ENCODE measurements at places on chromosomes 16 and 17. TPM values are rescaled to one million over a fixed set of nuclear protein-coding genes. Genes with fewer than 3 reads are reported as not detected.

The RNU2-1 gene
- total RNA-seq = 2,621 TPM

- DNase-seq = no peak
Measured at GRCh38 chr16:64304396-64304795, 817.5 kb downstream of the CDH11 start.

DNA sequence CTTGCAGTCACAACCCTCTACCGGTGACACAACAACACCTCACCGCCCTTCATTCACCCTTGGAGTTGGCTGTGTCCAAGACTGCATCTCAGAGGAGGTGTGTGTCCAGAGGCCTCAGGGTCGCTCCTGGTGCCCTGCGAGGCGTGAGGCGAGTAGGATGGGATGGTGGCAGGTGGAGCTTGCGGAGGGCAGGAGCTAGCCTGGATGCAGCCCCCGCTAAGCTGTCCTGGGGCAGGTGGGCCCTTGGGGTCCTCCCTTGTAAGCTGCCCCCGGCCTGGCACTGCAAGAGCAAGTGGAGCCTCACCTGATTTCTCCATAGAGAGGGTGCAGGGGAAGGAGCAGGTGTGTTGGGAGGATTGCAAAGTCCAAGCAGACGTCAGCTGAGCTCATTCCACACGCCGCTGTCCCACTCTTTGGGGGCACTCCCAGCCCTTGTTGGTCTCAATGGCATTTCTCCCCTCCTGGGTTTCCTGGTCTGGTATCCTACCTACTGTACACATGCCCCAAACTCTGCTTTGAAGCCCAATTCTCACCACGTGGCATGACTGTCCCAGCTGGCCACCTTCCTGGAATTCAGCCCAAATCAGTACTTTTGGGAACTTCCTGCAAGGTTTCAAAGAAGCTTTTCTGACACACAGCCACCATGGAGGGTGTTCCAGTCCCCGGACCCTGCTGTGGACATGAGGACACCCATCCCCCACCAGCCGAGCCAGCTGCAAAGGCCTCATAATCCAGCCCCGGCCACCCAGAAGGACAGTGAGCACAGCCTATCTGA, 18.1 kb upstream of the ICAM2 start:
- no peak for DNase-seq

DNA sequence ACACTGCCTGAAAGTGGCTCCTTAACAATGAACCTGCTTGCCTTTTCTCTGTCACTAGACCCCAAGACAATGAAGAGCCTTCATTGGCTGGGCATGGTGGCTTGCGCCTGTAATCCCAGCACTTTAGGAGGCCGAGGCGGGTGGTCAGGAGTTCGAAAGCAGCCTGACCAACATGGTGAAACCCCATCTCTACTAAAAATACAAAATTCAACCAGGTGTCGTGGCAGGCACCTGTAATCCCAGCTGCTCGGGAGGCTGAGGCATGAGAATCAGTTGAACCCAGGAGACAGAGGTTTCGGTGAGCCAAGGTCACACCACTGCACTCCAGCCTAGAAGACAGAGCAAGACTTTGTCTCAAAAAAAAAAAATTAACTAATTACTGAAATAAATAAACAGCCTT, 45.3 kb upstream of the SEC14L1 start:
- no peak for DNase-seq

DNA sequence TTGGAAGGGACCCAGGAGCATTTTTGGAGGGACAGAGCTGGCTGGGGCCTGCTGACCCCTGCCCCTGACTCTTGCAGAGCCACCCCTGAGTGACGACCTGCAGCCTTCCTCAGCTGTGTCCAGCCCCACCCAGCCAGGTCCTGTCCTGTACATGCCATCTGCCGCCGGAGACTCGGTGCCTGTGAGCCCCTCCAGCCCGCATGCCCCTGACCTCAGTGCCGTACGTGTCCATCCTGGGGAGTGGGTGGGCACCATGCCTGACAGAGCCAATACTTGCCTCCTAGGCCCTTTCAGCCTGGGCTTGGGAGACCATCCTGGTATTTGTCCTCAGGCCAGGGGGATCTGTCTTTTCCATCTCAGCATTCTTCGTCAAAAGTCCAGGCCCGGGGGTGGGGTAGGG, 27.5 kb downstream of the UNC13D start:
- no peak for DNase-seq

- DNase-seq = peak; percentile 44
Measured at GRCh38 chr16:85473909-85474620, 139.1 kb upstream of the GSE1 start.

DNA sequence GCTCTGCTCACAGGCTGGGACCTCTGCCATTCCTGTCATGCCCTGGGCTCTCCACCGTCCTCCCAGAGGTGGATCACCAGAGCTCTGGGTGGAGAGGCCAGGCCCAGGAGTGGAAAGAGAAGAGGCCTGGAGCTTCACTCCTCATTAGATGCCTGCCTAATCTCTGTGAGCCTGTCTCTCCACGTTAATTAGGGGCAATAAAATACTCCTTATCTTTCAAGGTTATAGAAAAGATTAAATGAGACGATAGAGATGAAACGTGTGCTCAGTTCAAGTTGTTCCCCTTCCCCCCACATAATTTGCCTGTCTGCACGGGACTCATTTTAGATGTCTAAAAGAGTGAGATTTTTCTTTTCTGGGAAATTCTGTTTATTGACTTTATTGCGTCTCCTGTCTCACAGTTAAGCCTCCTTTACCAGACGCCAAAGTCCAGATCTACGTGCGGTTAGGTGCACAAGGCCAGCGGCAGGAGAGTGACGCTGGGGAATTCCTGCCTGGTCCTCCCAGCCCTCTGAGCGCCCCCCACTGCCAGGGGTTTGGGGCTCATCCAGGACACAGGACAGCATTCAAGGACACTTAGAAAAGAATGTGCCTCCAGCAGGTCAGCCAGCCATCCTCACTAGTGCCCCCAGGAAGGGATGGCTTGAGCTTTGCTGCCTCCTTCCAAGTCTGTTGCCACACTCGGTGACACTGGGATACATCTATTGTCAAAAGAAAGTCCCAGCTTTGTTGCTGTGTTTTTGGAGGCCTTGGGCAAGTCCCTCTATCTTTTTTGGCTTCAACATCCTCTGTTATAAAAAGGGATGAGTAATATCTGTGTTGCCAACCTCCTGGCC, 42.3 kb downstream of the TBX4 start:
- no peak for DNase-seq

GRCh38 chr16:14020141-14020540, 51.0 kb upstream of the MRTFB start:
- DNase-seq = no peak

DNA sequence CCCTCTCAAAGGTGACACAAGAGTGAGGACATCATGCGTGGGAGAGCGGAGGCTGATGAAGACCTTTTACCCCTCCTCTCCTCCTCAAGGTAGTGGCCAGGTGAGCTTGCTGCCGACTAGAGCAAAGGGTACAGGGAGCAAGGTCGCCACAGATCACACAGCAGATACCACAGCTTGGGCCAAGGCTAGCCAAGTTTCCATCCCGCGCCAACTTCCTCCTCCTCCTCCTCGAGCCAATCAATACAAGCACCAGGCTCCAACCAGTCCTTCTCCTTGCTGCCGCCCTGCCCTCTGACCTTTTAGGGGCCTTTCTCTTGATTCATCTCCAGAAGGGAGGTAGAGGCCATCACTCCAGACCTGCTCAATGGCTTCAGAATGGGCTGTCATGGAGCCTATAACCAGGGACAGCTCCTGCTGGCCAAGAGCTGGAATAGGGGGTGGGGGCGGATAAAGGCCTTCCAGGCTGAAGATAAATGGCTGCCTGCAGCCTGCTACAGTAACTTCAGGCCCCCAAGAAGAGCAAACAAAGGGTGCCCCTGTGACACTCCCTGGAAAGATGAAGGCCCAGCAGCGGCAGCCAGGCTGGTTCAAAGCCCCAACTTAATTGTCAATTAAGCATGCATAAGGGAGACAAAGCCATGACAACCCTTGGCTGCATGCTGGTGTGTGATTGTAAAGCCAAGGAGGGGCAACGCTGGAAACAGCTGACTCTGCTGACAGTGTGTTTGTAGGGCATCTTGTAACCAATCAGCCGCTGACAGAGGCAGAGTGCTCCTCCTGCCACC, 17.8 kb downstream of the HNF1B start:
- DNase-seq = no peak

GRCh38 chr17:9509236-9509816, 66.3 kb downstream of the STX8 start:
- no peak for DNase-seq

DNA sequence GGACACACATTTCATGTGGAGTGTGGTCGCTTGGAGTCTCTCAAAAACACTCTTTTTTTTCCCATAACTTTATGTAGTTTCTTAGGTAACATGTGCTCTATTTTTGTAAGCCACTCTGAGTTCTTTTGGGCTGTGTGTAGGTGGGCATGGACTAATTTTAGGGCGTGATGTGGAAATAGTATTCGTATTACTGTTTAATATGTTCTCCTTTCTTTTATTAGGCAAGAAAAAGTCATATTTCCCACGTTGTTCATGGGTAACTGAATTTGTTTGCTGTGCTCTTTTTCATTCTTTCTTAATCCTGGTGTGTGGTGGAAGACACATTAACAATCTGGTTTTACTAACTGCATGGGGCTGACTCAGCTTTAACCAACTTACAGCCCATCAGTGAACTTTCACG, 27.4 kb downstream of the NDEL1 start:
- DNase-seq = no peak

- no peak for DNase-seq
Measured at GRCh38 chr17:57419940-57420550, 163.7 kb downstream of the MSI2 start.

DNA sequence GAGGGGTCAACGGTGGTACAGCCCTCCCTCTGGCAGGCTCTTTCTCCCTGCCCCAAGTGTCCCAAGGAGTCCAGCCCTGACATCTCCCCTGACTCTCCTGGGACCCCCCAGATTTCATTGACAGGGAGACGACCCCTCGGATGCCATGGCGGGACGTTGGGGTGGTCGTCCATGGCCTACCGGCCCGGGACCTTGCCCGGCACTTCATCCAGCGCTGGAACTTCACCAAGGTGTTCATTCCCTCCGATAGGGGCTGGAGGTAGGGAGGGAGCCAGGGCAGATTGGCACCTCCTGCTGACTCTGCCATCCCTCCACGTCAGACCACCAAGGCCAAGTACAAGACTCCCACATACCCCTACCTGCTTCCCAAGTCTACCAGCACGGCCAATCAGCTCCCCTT, 9.9 kb downstream of the PLD2 start:
- no peak for DNase-seq

The NTN1 gene
- total RNA-seq = 1.4 TPM

- no peak for DNase-seq
Measured at GRCh38 chr16:72282362-72282761, 110.4 kb upstream of the PMFBP1 start.

Data from psoas muscle (tissue), 8 donors.